ENCODE measurements at places on chromosomes 1 and 21. TPM values are rescaled to one million over a fixed set of nuclear protein-coding genes. Genes with fewer than 3 reads are reported as not detected.

- no peak for DNase-seq
Observed at GRCh38 chr1:158328426-158328825, 2.9 kb downstream of the CD1B start.

Gene DMBX1
- total RNA-seq: not detected

DNA sequence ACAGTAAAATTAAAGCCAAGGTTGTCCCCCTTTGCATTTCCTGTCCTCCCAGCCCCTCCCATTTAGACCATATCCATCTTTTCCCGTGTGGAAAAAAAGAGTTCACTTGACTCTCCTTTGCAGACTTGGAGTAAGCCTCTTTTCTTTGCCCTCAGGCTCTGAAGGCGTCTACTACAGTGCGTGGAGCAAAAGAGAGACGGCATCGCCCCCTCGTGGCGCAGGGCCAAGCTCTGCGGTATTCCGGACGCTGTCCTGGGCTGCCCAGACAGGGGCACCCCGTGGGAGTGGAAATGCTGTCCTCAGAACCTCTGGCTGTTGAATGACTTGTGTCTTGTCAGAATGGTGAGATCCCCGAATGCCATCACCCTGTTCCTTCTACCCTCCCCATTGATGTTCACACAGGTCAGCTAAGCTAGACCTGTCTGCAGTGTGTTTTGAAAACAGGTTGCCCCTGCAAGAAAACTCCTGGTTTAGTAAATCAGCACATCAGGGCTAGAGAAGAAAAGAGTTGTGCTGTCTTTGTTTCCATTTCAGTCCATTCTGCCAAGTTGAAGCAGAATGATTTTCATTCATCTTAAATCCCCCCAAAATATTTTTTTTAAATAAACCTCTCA is 12.3 kb upstream of the GJA8 start:
- DNase-seq: peak; percentile 70

- DNase-seq: no peak
Observed at GRCh38 chr1:5611851-5612250, 380.4 kb downstream of the NPHP4 start.

Gene CA6
- total RNA-seq: not detected

DNA sequence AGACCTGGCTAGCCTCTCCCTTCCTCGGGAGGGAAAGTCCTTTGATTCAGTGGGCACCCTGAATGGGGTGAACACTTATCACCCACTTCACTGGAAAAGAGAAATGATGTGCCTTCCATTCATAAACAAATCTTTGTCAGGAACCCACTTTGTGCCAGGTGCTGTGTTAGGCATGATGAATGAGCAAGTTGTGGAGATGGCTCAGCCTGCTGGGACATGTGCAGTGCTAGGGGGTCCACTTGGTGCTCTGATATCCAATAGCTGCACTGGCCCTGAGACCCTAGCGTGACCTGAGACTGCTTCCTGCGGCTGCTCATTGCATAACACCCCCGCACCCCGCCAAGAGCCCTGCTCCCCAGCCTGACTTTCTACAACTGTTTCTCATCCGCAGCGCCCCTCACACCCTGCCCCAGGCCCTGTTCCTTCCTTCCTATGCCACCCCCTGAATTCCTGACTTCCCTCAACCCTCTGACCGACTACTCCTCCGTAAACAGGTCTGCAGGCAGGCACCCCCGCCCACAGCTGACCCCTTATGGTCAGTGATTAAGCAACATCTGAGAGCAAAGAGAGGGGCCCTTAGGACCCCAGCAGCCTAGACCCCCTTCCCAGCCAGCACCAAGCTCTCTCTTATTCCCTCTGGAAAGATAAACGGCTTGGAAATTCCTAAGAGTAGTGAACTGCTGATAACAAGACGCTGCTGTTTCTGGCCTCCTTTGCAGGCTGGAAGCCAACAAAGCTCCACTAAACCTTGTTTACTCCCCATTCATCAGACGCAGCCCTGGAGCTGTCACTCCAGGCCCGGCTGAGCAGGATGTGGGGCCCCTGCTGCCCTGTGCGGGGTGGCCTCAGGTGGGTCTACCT is 12.9 kb downstream of the CSRP1 start:
- peak; percentile 46 for DNase-seq

Gene CA14
- total RNA-seq: 1.0 TPM

- no peak for DNase-seq
Observed at GRCh38 chr1:55127827-55128343, 87.3 kb downstream of the USP24 start.

GRCh38 chr21:14690886-14691285 is 144.8 kb upstream of the SAMSN1 start:
- no peak for DNase-seq

Gene MRAP
- 0.46 TPM for total RNA-seq
